ENCODE measurements at places on chromosomes 12 and 14.

GRCh38 chr14:77347751-77348150 lies 26.9 kb downstream of the GSTZ1 start:
- DNase-seq: no peak

DNA sequence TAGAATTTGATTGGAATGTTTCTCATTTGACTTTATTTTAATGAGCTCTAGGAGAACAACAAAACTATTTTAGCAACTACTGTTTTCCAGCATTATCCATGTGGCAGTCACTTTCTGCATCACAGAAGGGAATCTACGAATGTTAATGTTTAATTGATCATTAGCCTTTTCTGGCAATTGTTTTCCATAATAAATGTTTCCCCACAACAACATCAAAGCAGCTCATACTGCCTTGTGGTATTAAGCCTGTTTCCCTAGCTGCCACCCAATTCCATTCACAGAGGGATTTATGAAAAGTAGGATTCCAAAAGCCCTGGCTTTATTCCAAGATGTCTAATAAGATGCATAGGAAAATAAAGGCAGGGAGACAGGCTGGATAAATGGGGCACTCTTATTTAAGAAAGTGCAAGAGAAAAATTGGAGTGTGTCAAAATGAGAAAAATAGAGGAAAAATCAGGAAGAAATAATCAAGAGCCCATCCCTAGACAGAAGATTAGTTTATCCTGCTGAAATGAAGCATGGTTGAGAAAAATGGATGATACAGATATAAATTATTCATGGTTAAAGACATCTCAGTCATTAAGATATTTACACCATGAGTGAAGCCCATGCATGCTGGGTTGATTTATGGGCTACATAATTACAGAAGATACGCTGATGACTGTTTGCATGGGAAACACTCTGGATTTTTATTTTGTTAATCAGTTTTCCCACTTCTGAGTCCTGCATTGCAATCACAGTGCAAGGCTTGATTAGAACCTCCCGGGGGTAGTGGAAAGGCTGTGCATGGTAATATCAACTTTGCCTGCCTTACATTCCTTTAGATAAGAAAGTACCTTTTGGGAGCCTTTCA lies 180.3 kb downstream of the HELB start:
- peak; percentile 25 for DNase-seq

DNA sequence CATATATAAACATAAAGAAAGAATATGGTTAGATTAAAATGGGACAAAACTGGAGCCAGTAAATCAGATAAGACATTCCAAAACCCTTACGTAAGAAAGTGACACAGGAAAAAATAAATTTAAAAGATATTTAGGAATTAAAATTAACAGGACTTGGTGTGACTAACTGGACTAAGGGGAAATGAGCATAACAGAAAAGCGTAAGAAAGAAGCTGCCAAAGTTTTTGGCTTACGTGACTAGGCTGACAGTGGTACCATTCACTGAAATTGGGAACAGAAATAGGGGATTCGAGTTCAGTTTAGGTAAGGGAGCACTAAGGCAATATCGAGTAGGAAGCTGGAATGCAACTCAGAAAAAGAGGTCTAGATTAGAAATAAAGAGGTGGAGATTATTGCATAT lies 7.8 kb downstream of the CDK17 start:
- DNase-seq: no peak

GRCh38 chr12:109222062-109222461 lies 87.0 kb downstream of the FOXN4 start:
- no peak for DNase-seq

GRCh38 chr14:38079886-38080285 lies 127.8 kb upstream of the SSTR1 start:
- DNase-seq: no peak

DNA sequence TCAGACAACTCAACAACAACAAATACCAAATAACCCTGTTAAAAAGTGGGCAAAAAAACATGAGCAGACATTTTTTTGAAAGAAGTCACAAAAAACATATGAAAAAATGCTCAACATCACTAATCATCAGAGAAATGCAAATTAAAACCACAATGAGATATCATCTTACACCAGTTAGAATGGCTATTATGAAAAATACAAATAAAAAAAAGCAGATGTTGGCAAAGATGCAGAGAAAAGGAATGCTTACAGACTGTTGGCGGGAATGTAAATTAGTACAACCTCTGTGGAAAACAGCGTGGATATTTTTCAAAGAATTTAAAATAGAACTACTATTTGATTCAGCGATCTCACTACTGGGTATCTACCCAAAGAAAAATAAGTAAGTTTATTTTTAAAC lies 114.0 kb downstream of the SLC38A4 start:
- no peak for DNase-seq

GRCh38 chr14:95215094-95215725 lies 57.9 kb upstream of the DICER1 start:
- no peak for DNase-seq

- no peak for DNase-seq
These were observed 284.7 kb downstream of the DUSP6 start for GRCh38 chr12:89067421-89068187.

DNA sequence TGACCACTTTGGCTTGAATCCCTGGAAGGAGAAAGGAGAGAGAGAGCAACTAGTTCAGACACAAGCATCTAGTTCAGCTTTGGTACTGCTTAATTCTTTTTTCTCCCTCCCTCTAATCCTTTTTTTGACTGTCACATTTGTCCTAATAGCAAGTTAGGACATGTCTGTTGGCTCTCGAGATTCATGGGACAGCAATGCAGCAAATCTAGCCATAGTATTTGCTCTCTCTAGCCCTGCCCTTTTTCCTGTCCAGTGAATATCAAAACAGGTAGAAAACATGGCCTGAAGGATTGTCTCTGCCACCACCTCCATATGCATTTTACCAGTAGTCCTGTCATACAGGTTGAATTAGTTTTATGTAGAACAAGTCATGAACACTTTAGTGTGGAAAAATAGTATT lies 116.4 kb downstream of the PTPRB start:
- peak; percentile 15 for DNase-seq

- no peak for DNase-seq
These were observed 113.9 kb upstream of the CPM start for GRCh38 chr12:69046920-69047319.

DNA sequence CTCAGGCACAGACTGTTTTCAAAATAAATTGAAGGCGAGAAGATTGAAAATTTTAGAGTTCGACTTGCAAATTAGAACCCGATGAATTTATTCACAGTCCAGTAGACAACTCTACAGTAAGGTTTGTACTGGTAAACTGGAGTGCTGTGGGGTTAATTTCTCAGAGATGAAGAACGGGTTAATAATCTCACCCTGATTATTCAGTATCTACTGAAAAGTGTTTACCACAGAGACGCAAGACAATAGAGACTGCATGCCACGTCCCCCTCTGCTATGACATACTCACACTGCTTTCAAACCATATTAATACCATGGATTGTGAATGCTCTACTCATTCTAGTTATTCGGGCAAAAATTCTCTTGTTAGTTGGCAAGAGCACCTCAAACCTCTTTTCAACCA lies 36.1 kb downstream of the CFL2 start:
- DNase-seq: no peak

DNA sequence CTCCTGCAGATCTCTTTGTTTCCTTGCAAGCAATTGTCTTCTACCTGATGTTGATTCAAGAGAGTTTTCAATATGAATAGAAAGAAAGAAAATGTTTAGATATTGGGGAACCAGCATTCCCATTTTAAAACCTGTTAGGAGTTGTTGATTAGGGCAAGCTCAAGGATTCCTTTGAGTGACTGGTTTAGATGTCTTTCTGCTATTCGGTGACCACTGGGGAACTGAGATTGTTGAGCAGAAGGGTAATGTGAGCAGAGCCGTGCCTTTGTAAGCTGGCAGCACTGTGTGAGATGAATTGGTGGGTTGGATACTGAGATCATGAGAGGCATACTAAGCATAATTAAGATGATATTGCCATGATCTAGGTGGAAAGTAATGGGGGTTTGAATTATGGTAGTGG lies 39.1 kb upstream of the PAPLN start:
- DNase-seq: no peak

- DNase-seq: no peak
These were observed 1389.3 kb downstream of the AACS start for GRCh38 chr12:126454581-126454980.

DNA sequence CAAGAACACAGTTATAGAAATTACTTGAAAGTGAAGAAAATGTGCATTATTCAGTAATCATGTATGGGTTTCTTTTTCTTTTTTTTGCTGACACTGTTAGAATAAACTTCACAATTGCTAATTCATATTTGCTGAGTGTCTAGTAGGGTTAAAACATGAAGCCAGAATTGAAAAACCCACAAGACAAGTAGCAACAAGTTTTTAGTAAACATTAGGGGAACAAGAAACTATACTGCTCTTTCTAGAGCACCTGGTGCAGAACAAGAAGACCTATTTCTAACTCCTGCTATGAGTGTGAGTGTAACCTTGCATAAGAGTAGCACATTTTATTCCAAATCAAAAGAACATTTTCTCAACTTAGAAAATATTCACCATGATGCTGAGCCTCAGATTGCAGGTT lies 83.2 kb downstream of the ITPR2 start:
- no peak for DNase-seq

DNA sequence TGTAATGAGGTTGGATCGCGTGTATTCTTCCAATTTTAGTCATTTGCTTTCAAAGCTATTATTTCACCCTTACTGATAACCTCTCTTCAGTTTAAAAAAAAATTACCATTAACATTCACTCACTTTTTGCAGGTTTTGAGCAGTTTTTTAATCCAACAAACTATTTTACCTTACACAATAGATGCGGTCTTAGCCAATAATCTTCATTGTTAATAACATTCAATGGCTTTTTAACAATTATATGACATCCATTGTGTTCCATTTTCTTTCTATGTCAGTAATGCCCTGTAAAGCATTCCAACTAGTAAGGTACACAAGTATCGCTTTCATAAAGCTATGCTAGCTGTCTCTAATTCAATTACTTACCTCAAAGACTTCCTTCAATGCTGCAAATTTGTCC lies 18.9 kb upstream of the OTX2 start:
- no peak for DNase-seq

DNA sequence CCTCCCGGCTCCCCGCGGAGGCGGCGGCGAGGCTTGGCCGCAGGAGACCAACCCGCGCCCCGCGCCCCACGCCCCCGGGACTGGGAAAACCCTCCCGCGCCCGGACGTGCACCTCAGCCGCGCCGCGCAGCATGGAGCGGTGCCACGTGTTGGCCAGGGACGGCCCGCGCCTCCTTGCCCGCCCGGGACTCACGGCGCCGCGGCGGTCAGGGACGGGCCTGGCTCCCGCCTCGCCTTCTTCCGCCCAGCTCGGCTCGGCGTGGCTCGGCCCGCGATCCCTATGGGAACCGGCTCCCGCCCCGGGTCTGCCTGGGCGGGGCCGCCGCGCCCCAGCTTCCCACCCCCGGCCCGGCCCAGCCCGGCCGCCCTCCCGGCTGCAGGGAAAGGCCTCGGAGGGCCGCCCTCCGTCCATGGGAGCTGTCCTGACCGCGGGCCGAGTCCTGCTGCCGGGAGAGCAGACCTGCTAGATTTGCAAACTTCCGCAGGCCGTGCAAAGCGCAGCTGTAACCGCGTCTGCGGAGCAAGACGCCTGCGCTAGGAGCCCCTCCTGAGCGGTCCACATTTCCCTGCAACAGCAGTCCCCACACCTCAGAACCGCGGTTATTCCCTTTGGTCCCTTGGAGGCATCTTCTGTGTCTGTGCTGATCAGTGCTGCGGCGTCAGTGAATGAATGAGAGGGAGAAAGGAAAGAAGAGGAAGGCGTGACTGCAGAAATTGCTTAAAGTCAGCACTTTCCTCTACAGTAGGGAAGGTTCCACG lies at the start of gene CDKL1:
Gene CDKL1, minus strand, starts transcription at position 251 of the 759 bp plus-strand sequence. CDS start 1,013 bp downstream, outside the sequence.
- DNase-seq: no peak

DNA sequence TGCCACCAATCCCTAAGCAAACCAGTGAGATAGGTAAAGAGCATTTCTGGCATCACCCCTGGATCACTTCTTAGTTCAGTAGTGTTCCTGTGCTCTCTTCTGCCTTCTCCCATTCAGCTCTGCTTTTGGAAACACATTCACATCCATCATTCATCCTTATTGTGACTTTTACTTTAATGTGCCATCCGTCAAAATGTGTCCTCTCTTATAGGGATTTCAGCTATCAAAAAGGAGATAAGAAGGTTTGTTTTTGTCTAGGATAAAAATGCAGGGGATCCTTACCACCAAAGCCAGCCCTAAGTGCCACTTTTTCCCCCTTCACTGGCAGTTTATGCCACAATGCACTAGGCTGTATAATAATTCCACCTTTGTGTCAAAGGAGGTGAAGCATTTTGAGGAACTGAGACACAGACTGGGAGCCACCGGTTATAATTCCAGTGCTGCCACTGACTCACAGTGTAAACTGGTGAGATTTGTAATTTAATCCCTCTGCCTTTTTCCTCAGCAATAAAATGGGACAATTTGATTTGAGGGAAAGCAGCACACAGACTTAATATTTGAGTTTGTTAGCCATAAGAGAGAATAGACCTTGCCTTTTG lies 158.6 kb downstream of the PAX9 start:
- peak; percentile 69 for DNase-seq

GRCh38 chr12:24467226-24467625 lies 481.7 kb downstream of the BCAT1 start:
- DNase-seq: no peak

GRCh38 chr12:24414480-24414879 lies 465.0 kb upstream of the SOX5 start:
- DNase-seq: no peak

DNA sequence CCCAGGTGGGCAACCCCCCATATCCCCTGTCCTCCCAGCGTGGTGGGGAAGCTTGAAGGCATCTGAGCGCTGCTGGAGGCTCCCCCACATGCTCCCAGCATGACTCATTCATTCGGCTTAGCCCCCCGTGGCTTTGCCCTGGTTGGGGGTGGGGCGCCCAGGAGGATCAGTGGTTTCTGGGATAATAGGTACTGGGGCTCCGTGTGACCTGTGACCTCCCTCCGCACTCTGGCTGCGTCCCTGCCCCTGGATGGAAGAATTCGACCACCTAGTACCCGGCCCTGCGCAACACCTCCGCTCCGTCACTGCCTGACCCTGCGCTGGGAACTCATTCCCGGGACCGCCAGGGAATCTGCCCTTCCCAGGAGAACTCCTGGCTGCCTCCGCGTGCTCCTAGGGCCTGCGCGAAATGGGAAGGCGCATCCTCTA lies 120.1 kb downstream of the AACS start:
- DNase-seq: no peak

DNA sequence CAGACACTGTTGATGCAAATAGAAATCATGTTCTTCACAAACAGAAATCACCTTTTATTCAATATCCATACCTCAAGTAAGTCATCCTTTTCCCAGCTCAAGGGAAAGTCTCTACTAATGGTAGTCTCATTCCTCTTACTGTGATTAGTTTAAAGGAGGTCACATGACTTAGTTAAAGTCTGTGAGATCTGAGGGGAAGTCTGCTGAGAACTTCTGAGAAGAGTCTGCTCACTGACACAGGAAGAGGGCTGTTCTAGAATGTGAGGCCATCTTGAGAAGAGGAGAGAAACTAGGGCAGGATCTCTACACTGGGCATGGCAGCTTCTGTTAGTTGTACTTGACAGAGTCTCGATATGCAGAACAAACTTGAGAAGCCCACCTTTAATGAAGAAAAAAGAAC lies 146.8 kb downstream of the C12orf42 start:
- no peak for DNase-seq

DNA sequence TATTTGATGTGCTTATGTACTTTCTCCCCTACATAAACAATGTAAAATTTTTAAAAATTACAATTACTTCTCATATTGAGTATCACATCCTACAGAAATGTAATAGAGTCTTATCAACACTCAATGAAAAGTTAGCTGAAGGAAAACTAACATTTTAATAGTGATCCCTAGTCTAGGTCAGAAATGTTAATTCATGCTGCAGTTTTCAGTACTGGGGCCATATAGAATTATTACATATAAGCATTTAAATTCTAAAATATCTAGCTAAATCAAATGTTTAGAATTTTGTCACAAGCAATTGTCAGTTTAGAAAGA lies 37.8 kb downstream of the SLC6A15 start:
- no peak for DNase-seq
